GM23338 (cell line): ENCODE measurements at places on chromosomes 4 and X. TPM values are rescaled to one million over a fixed set of nuclear protein-coding genes. Genes with fewer than 3 reads are reported as not detected.

- DNase-seq = peak; percentile 52
These were observed at the start of gene PRDM8 for GRCh38 chr4:80196922-80197573. Gene PRDM8 (plus strand): TSS chr4:80197503. CDS start chr4:80200081, 2,578 bp downstream.

DNA sequence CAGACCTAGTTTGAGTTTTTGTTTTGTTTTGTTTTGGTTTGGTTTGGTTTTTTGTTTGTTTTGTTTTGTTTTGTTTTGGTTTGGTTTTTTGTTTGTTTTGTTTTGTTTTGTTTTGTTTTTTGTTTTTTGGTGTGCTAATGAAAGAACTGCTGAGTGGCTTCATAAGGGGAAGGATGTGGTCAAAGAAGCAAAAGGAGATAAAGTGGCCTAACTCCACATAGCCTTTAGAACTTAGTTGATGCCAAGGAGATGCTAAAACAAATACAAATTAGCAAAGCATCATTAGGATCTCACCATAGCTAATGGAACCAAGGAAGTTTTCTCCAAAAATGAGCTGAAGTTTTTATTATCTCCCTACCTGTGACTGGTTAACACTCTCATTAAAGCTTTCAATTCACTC is 44.6 kb upstream of the TMEM164 start:
- DNase-seq = no peak

DNA sequence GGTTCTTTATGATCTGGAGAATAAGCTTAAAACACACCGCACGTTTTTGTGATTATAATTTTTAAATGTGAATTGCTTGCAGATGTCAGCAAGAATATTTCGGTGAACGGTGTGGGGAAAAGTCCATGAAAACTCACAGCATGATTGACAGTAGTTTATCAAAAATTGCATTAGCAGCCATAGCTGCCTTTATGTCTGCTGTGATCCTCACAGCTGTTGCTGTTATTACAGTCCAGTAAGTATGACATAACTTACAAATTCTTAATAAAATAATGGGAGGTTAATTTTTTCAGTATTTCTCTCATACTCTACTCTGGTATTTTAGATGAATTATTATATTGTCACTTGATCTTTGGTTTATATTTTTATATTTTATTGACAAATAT is 5.4 kb downstream of the AREG start:
- no peak for DNase-seq

DNA sequence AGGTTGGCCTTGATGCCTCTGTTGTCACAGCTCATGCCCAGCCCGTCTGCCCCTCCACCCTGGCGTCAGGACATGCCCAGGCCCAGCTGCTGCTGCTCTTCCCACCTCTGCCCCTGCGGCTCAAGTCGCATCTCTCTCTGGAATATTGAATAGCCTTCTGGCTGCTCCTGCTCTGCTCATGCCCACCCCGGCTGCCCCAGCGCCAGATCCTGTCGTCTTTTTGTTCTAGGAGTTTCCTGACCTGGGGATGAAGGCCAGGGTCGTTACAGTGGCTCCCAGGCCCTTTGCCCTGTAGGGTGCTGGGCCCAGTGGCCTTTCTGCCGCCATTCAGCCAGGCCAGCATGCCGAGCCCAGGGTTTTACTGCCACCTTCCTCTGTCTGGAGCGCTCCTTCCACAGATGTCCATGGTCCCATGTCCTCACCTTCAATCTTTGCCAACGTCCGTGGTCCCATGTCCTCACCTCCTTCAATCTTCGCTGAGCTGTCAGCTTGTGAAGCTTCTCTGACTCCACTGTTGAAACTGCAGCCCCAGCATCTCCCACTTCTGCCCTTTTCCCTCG is 9.7 kb downstream of the MAEA start:
- no peak for DNase-seq

DNA sequence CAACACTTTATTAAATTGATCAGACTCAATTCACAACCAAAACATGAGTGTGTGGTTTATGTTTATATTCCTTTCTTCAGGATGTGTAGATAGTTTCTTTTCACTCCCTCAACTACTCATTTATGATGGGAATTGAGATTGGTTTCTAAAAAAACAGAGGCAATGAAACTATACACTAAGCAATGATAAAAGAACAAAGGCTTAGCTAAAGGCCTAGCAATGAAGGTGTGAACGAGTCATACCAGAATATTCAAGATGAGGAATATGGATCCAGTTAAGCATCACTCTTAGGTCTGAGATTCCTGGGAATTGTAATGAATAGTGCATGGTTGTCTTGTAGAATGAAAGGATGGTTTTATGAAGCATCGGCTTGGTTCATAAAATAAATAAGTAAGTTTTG is 17.5 kb upstream of the RASL11B start:
- no peak for DNase-seq

GRCh38 chrX:51163730-51164129 is 168.9 kb upstream of the NUDT10 start:
- no peak for DNase-seq

GRCh38 chr4:24642981-24643547 is 58.7 kb upstream of the DHX15 start:
- no peak for DNase-seq

DNA sequence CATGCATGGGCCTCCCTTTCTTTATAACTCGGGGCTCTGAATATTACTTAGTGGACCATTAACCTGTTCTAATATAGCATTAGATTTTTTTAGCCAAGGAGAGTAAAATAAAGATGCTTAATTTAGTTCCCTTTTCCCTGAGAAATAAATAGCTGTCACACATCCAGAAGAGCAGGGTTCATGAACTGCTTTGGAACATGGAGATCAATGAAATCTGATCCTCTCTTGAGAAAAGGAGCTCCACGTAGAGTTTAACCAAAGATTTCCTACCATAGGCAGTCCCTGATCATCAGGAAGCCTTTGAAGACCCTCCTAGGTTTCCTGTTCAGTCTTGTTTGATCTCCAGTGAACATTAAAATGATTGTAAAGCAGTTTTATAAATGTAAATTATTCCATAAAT is 8.5 kb upstream of the PCDH19 start:
- no peak for DNase-seq

DNA sequence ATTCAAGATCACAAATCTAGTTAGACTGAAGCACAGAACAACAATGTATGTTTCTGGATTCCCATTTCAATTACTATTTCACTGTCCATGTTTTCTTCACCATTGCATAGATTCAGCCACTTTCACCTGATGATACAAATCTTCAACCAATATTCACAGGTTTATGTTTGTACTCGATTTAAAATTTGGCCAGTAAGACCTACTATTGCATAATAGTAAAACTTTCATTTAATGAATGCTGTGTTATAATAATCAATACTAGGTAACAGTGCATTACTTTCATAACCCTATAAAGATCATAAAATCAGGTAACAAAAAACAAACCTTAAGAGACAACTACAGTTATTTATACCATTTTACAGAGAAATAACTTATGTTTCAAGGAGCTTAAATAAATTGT is 2209.1 kb downstream of the ARAP2 start:
- DNase-seq = no peak

GRCh38 chr4:155546451-155546850 is 120.2 kb upstream of the GUCY1A1 start:
- no peak for DNase-seq

GRCh38 chr4:6198768-6199421 is 1.5 kb downstream of the JAKMIP1 start:
- DNase-seq = peak; percentile 83

DNA sequence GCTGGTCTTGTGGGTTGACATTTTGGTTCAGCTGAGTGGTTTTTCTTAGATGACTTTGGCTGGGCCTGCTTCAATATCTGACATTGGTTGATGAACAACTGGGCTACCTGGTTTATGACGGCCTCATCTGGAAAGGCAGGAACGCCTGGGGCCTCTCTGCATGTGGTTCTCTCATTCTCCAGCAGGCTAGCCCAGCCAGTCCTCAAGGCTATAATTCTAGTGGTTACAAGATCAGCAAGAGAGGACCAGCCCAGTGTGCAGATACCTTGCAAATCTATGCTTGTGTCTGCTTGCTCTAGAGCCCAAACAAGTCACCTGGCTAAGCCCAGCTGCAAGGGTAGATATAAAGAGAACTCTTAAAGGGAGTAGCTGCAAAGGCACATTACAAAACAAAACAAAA is 214.2 kb upstream of the PUDP start:
- peak; percentile 1 for DNase-seq

GRCh38 chrX:136933611-136934145 is 53.2 kb upstream of the RBMX start:
- no peak for DNase-seq

- DNase-seq = no peak
These were observed 17.9 kb upstream of the GASK1B start for GRCh38 chr4:158190718-158191117.

GRCh38 chr4:101065935-101066485 is 281.3 kb downstream of the PPP3CA start:
- DNase-seq = no peak

DNA sequence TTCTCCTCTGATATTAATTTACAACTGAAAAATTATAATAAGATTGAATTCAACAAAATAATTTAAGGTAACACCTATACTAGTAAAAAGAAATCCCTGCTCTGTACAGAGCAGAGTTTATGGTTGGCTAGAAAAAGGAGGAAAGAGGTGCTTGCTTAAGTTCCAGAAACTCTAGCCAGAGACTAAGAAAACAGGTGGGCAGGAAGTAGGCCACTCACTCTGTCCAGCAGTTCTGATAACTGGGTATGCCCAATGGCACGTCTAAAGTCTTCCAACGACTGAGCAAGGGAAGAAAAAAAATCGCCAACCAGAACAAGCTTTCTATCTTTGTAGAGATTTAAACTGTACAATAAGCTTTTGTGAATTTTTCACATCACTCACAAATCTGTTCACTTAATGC is 42.1 kb downstream of the TMEM165 start:
- DNase-seq = no peak

DNA sequence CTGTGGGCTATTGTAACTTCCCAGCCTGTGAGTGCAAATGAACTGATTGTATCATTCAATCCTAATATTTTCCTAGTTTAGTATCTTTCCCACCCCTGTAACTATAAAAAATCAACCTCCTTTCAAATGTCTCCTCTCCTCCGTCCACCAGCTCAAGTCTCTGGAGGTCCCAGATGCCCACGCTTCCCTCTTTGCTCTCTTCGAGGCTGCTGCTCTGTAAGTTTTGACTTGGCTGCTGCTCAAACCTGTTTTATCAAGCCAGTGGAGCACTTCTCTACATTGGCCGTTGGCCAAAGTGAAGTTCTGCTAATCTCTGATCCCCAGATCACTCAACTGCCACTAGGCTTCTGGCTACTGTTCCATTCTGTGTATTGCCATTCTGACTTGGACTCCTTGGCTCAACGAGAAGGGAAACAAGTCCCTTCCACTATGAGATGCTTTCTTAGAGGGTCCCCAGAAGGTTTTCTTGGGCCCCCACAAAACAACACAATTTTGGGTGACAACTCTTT is 60.7 kb upstream of the RAPGEF2 start:
- no peak for DNase-seq

- DNase-seq = no peak
These were observed 81.5 kb downstream of the FNIP2 start for GRCh38 chr4:158850371-158850770.

- no peak for DNase-seq
These were observed 10.6 kb downstream of the CENPVL3 start for GRCh38 chrX:51608126-51608525.

DNA sequence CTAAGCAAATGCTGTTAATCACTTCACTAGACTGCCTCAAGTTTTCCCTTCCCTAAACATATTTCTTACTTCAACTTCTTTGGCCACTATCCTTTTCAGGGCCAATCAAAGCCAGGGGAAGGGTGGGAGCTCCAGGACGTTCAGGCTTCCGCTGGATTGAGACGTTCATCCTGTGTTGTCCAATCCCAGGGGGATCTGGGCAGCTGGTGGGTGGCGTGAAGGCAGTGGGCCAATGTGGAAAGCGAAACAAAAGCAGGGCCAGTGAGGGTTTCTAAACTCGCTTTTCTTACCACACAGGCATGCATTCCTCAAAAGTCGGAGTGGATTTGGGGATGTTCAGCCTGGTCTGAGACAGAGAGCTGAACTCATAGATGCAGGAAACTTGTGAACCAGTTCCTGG is 7.6 kb downstream of the CXCL13 start:
- DNase-seq = no peak

GRCh38 chr4:100257567-100257966 is 67.3 kb upstream of the DDIT4L start:
- DNase-seq = peak; percentile 28

DNA sequence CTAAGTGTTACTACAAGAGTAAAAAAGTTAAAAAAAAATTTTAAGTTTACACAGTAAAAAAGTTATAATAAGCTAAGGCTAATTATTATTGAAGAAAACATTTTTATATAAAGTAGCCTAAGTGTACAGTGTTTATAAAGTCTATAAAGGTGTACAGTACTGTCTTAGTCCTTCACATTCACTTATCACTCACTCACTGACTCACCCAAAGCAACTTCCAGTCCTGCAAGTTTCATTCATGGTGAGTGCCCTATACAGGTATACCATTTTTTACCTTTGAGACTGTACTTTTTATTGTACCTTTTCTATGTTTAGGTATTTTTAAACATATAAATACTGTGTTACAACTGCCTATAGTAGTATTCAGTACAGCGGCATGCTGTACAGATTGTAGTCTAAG is 74.2 kb downstream of the TMEM165 start:
- DNase-seq = no peak

GRCh38 chr4:10482913-10483312 is 25.7 kb upstream of the ZNF518B start:
- DNase-seq = no peak

DNA sequence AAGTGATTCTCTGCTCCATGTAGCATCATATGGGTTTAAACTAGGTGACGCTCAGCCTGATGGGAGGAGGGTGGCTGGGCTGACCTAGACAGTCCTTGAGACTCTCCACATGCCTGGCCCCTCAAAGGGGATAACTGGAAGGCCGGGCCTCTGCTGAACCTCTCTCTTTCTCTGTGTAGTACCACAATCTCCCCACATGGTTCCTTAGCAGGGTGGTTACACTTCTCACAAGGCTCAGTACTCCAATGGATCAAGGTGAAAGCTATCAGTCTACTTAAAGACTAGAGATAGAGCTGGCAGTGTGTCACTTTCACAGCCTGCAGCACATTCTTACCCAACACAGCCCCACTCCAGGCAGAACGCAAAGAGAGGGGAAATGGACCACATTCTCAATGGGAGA is 80.4 kb downstream of the LDB2 start:
- DNase-seq = peak; percentile 80

- DNase-seq = no peak
These were observed 83.9 kb upstream of the MAP3K15 start for GRCh38 chrX:19599253-19599652.

Gene NPY2R
- 0.47 and 0.59 TPM in 2 replicates for total RNA-seq

Gene TMPRSS11D
- not detected in 2 replicates for total RNA-seq

Gene NAT8L
- total RNA-seq = 7.7 and 9.7 TPM in 2 replicates

Gene LAP3
- 46.4 and 63.6 TPM in 2 replicates for total RNA-seq

Gene GLRB
- total RNA-seq = 1.0 and 1.9 TPM in 2 replicates

Gene RTL3
- total RNA-seq = not detected in 2 replicates

Gene MID2
- 2.1 and 3.0 TPM in 2 replicates for total RNA-seq

Gene NR0B1
- 0.16 and 0.45 TPM in 2 replicates for total RNA-seq

Gene PPP4R3C
- not detected in 2 replicates for total RNA-seq

Gene SH3BP2
- 29.9 and 43.9 TPM in 2 replicates for total RNA-seq

Gene SPANXA1
- total RNA-seq = 0.45 TPM in 1 of 2 replicates, not detected in the other

Gene TENT5D
- total RNA-seq = 0.10 and 0.82 TPM in 2 replicates

Gene KCND1
- 5.3 and 5.6 TPM in 2 replicates for total RNA-seq

Gene CSAG2
- not detected in 2 replicates for total RNA-seq
